ENCODE measurements at places on chromosomes 6 and 20.

DNA sequence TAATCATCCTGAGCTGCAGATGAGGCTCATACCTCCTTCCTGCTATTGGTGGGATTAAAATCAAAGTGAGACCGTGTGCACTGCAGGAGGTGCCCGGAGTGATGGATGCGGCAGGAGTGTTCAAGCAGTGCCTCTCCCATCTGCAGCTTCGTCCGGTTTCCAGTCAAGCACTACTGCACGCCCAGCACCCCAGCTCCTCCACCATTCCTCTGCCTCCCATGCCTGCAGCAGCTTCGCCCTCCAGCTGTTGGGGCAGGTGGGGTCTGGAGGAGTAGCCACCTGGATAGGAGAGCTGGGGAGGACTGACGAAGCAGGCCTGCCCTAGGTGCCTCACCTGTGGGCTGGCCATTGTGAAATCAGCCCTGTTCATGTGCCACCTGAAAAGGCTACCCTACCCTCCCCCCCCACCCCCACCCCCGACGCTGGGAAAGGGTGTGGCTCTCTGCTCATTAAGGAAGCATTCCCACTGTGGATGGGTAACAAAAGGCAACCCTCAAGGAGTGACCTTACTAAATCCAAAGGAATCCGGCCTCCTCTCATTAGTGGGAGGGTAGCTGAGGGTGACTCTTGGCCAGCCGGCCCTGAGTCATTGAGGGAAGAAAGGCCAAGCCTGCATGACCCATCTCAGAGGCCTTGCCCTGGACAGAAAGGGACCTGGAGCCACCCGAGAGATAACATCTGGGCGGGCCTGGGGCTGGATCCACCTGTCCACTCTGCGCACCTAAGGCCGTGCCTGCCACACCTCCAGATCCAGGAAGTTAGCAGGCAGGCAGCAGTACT, 115.9 kb upstream of the ARMC2 start:
- no peak for ATAC-seq

DNA sequence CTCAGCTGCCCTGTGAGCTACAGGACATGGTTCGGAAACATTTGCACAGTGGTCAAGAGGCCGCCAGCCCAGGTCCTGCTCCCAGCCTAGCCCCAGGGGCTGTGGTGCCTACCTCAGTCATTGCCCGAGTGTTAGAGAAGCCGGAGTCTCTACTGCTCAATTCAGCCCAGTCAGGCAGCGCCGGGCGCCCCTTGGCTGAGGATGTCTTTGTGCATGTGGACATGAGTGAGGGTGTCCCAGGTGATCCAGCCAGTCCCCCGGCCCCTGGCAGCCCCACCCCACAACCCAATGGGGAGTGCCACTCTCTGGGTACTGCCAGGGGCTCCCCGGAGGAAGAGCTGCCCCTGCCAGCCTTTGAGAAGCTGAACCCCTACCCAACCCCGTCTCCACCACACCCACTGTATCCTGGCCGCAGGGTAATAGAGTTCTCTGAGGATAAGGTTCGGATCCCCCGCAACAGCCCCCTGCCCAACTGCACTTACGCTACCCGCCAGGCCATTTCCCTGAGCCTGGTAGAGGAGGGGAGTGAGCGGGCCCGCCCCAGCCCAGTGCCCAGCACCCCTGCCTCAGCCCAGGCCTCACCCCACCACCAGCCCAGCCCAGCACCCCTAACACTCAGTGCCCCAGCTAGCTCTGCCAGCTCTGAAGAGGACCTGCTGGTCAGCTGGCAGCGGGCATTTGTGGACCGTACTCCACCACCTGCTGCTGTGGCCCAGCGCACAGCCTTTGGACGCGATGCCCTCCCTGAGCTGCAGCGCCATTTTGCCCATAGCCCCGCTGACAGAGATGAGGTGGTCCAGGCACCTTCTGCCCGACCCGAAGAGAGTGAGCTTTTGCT, 5.2 kb downstream of the LRRC73 start:
- ATAC-seq, result no peak

DNA sequence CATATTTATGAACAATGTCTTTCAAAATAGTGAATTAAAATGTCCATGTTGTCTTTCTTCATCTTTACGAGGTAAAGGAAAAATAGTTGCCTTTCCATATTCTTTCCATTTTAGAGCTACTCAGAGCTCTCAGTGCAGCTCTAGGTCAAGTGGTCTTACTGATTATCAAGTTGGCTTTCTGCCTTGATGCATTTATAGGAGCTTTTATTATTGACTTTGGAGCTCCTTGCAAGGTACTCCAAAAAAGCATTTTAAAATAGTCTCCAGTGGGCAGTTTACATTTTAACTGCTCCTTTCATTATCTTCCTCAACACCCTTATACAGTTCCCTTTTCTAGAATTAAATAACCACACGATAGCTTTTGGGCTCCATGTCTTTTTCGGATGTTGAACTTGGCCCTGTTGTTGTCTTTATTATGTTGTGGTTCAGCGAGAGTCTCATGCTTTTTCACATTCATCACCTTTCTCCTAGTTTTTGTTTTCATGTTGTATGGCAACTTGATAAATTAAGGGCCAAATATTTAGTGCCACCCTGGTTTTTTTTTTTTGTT, 122.9 kb downstream of the CLIC5 start:
- ATAC-seq, result no peak

GRCh38 chr20:39349240-39349639, 387.1 kb downstream of the DHX35 start:
- no peak for ATAC-seq

DNA sequence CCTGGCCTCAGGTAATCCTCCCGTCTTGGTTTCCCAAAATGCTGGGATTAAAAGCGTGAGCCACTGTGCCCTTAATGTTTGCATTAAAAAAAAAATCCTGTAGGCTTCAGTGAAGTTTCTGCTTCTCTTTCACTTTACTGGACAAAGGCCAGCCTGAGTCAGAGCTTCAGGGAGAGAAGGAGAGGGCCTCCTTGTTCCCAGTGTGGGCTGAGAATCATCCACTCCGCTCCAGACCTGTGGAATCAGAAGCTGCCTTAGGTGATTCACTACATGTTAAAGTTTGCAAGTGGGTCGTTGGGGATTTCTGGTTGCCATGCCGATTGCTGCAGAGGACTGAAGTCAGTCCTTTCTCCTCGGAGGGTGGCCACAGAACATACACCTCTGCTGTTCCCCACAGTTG, 113.3 kb upstream of the EEF1E1 start:
- ATAC-seq, result no peak
